GM23338 (cell line): ENCODE measurements at places on chromosomes 5 and 9.
A peak's percentile ranks its signal among the peaks of the same experiment; 100 is the strongest.

DNA sequence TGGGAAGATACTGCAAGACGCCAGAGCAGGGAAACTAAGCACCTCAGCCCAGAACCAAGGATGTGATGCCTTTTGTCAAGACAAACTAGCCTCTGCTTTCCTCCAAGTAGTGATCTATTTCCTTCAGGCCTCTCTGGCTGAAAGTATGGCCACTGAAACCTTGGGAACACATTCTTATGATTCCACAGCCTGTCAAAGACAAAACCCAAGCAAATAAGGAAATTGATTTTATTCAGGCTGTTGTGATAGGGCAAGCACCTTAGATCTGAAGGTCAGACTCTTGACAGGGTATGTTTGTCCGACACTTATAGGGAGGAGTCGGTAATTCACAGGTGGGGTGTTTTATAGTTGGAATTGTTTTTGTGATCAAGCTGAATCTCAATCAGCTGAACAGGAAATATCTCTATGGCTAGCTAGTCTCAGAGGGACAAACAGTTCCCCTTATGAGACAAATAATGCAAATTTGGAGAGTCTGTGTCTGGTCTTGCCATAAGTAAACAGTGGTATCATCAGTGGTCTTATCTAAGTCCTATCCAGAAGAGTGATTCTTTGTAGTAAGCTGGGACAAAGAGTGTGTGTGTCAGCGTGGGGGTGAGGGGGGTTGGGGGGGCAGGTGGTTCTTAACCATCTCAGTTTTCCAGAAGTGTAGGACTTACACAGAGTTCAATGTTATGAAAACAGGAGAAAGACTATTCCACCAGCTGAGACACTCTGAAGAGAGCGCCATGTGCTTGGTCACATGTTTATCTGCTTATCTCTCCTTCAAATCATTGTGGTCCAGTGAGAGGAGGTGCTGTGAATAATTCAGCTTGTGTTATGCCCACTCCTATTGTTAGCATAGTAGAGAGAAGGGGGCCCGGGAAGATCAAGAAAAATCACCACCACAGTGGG lies 6.7 kb upstream of the ZCCHC10 start:
- peak; percentile 21 for DNase-seq

DNA sequence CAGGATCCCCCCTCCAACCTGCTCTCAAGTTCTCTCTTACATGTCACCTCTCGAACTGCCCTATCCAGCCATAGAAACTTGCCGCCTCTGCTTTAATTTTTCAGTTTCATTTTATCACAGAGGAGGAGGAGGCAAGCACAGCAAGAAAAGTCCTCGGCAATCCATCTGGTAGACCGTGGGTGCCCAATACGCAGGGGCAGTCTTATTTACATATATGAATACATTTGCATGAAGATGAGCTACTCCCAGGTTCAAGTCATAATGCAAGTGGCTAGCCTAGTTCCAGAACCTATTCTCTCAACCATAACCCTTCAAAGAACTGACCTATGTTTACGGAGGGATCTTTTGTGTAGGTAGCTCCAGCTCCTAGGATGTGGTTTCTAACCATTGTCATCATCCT lies 223.2 kb upstream of the PANK3 start:
- DNase-seq, result no peak

- no peak for DNase-seq
Measured at GRCh38 chr5:119273391-119273839, 82.4 kb upstream of the TNFAIP8 start.

DNA sequence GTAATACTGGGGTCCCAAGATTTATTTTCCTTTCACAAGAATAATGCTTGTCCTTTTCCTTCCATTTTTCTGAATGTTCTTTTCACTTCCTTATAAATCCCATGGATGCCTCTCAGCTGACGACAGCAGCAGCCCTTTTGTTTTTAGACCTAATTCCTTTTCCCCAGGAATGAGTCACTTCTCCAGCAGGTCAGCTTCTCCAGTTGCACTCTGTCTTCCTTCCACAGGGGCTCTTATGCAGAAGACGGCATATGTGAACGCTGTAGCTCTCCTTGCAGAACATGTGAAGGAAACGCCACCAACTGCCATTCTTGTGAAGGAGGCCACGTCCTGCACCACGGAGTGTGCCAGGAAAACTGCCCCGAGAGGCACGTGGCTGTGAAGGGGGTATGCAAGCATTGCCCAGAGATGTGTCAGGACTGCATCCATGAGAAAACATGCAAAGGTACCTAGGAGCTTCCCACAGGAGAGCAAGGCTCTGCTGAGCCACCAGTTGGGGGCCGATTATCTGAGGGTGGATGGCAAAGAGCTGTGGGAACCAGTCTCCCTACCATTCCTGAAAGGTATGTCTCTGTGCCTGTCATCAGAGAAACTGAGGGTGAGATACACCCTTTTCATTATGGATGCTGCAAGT lies 72.9 kb downstream of the RFK start:
- DNase-seq, result no peak

DNA sequence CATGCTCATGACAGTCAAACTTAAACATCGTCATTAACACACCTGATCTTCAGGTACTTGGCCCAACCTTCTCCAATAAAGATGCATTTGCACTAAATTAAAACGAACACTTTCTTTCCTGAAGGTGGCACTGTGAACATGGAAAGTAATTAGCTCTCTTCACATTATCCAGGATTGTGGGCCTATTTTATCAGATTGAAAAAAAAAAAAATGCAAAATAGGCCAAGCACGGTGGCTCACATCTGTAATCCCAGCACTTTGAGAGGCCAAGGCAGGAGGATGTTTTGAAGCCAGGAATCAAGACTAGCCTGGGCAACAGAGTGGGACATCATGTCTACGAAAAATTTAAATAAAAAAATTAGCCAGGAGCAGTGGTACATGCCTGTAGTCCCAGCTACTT lies 14.4 kb upstream of the CDC20B start:
- DNase-seq, result peak; percentile 65

DNA sequence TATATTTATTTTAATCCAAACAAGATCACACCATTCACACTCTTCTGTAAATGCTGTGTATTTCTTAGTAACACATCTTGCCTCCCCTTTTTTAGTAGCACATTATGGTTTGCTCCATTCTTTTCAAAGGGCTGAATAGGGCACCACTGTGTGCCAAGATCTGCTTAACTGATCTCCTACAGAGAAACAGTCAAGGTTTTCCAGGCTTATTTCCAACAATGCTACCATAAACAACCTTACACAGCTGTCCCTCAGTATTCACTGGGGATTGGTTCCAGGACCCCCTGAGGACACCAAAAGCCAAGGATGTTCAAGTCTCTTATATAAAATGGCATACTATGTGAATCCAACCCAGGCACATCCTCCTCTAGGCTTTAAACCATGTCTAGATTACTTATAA lies 16.5 kb downstream of the GOLM1 start:
- DNase-seq, result no peak

GRCh38 chr9:34203992-34204635 lies 25.3 kb downstream of the UBAP1 start:
- DNase-seq, result no peak

DNA sequence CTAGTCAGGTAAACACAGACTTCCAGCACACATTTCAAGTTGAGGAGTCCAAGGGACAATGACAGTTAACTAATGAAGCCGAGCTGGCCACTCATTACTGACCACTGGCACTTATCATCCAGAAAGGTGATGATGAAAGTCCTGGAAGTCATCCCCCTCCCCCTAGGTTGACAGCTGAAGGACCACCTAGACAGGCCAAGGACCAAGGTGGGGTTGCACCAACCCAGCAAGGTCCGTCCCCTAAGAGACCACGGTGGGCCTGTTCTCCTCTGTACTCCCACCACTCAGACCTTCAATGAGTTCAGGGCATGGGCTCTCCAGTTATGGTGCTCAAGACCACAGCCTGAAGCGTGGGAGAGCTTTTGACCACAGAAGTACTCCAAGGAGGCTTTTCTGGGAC lies 13.2 kb downstream of the P4HA2 start:
- no peak for DNase-seq

DNA sequence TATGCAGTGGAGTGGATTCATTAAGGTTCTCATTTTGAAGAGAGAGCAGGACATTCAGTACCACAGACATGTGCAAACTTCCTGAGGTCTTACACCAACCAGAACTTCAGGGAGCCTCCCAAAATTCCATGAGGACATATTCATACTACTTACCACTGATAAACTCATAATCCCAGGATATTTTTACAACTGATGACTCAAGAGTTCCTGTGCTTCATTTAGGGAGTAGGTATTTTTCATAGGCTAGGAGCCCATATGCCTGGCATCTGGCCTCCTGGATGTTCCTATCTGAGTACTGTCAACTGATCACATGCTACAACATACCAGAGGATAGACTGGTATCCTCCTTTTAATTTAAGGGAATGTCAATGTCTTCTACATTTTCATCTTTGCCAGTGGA lies 578.0 kb downstream of the EFNA5 start:
- no peak for DNase-seq

- no peak for DNase-seq
Measured at GRCh38 chr5:61089351-61089750, 72.9 kb downstream of the SMIM15 start.

DNA sequence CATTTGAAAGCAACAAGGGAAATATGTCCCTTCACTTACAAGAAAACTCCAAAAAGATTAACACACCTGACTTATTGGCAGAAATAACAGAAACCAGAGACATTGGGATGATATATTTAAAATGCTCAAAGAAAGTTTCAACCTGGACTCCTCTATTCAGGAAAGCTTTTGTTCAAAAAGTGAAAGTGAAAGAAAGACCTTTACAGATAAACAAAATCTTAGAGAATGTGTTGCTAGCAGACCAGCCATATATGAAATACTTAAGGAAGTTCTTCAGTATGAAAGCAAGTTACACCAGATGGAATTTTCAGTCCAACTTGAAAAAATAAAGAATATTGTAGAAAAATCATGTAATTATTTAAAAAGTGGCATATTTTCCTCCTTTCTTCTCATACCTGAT lies 1075.1 kb downstream of the NR2F1-AS1 start:
- DNase-seq, result no peak

DNA sequence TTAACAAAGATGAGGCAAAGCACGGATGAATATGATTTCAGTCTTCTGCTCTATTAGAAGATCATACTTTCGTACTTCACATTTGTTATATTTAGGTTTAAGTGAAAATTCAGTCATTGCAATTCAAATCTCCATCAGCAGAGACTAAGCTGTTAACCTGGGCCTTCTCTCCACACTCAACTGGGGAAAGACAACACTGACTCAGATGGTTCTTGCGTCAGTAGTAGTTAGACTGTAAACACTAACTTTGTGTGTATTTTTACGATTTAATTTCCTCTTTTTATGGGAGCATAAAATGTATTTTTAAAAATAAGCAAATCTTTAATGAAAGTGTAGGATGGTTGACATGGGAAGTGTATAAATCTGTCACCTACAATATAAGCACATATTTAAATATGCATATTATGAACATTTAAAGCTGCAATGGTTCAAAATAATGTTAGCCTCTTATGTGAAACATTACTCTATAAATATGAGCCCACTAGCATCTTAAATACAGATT lies 42.7 kb upstream of the ZNF608 start:
- no peak for DNase-seq

DNA sequence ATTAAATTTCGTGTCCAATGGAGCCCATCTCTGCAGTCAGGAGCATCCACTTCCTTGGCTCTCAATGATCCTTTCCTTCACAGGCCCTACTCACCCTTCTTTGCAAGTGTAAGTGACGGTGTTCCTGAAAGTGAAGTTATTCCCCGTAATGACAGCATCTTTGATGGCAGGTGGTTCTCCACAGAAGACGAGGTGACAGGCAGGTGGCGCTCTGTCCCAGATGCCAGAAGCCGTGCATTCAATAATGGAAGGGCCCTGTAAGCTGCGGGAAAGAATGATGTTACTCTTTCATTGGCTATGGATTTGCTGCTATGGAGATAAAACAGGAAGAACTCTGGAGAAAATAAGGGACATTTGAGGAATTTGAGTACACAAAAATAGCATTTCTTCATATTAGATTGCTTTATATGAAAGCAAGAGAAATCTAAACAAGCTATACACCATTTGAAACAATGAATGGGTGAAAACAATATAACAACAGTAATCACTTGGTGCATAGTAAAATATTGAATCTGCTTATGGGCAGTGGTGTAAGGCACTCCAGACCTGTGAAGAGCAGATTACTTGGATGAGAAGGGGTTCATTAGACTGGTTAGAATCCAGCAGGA lies 89.9 kb upstream of the TXNDC8 start:
- peak; percentile 77 for DNase-seq

DNA sequence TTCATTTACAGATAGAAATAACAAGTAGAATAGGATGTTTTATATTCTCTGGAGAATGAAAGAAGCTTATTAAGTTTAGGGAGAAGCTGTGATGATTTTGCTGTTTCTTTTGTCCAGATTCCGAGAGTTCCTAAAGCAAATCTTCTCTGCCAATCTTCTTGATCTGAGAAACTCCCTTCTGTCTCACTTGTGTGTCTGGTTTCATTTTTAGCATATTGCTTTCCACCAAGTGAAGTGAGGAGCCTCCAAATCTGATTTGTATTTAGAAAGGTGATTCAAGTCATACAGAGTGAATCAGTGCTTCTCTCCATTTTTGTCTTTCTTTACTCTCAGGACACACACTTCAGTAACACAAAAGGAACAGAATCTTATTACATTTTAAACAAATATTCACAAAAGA lies 48.4 kb downstream of the STX17 start:
- DNase-seq, result no peak

GRCh38 chr5:93715327-93715726 lies 26.1 kb downstream of the POU5F2 start:
- DNase-seq, result no peak

DNA sequence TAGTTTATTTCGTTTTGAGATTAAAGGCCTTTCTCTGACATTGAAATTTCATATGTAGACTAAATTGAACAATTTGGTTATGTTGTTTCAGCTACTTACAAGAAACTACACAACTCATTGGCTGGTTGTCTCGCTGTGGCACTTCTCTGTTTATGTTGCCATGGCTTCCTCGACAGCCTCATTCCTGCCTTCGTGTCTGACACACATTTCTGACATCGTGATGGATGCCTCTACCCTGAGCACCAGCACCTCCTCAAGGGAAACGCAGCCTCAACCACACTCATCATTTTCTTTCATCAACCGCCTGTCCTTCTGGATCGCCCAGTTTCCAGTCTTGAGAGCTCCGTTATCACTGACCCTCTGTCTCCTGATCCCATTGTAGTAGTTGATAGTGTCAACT lies 562.8 kb downstream of the PDE4D start:
- no peak for DNase-seq

GRCh38 chr5:134383980-134384697 lies 12.8 kb downstream of the UBE2B start:
- no peak for DNase-seq

GRCh38 chr5:138942861-138943260 lies 67.7 kb upstream of the LRRTM2 start:
- no peak for DNase-seq

DNA sequence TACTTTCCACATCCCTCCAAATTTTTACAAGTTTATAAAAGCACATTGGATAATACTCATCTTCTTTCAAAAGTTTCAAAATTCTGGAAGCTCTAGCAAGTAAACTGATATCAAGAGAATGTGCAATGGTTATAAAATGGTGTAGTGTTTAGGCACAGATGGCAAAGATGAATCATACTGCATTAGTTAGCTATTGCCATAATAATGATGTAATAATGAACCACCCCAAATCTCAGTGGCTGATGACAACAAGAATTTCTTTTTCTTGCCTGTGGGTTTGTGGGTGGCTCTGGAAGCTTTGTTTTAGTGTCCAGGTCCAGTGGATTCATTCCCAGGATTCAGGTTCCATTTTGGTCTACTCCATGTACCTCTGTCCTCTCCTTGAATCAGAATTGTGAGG lies 319.0 kb downstream of the BRINP1 start:
- DNase-seq, result no peak
